ENCODE measurements at places on chromosomes 2 and 18.

- DNase-seq: no peak
Observed at GRCh38 chr2:15471606-15472005, 89.5 kb downstream of the NBAS start.

- peak; percentile 63 for DNase-seq
Observed at GRCh38 chr2:69946351-69947324, 14.8 kb downstream of the ASPRV1 start.

GRCh38 chr2:214902286-214902685, 92.8 kb upstream of the BARD1 start:
- DNase-seq: no peak

DNA sequence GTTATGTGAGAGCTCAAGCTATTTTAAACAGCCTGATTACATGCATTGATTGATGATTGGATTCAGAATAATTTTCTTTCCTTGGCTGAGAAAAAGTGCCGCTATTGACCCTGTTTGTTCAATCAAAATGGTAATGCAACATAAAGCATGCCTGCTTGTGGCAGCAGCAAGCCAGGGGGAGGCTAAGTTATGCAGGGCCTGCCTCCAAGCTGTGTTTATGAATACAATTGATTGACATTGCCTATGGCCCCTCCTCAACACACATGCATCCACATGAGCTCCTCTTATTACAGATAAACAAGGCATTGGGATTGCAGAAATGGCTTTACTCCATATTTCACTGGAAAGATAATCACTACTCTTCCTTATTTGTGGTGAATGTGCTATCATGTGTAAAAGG, 395.6 kb downstream of the TDRD15 start:
- DNase-seq: no peak

- peak; percentile 88 for DNase-seq
Observed at GRCh38 chr2:217789003-217789735, 213.6 kb downstream of the TNS1 start.
